ENCODE measurements at places on chromosomes 1 and 21.

- DNase-seq, result no peak
Observed at GRCh38 chr21:42474043-42474831, 21.8 kb downstream of the RSPH1 start.

DNA sequence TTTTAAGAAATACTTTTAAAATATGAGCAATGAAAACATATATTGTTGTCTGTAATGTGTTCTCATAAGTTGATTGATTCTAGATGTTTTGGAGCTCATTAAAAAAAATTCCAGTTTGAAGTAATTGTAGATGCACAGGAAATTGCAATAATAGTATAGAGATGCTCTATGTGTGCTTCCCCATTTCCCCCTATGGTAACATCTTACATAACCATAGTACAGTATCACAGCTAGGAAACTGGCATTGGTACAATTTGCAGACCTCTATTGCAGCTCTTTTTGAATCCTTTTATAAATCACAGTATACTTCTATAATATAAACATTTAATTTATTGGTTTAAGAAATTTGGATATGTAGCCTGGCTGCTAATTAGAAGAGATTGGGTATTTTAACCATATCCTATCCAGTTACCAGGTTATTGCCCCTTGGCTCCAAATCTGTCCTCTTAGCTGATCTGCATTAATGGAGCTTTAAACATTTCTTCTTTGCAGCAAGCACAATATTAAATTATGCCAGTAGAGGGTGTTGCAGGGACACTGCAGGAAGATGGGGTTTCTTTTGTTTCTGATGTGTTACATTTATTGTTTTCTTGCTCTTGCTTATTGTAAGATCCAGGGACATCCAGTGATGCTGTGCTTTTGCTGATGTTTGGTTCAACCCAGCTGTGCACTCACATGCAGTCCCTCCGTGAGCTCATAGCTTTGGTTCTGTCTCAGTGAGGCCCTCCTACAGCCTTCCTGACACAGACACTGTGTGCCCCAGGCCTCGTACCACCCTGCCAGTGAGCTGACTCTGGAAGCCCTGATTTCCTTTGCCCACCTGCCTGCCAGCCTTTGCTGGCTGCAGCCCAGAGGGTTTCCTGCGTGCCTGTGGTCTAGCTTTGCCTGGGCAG, 103.3 kb downstream of the RABGAP1L start:
- DNase-seq, result peak; percentile 36

DNA sequence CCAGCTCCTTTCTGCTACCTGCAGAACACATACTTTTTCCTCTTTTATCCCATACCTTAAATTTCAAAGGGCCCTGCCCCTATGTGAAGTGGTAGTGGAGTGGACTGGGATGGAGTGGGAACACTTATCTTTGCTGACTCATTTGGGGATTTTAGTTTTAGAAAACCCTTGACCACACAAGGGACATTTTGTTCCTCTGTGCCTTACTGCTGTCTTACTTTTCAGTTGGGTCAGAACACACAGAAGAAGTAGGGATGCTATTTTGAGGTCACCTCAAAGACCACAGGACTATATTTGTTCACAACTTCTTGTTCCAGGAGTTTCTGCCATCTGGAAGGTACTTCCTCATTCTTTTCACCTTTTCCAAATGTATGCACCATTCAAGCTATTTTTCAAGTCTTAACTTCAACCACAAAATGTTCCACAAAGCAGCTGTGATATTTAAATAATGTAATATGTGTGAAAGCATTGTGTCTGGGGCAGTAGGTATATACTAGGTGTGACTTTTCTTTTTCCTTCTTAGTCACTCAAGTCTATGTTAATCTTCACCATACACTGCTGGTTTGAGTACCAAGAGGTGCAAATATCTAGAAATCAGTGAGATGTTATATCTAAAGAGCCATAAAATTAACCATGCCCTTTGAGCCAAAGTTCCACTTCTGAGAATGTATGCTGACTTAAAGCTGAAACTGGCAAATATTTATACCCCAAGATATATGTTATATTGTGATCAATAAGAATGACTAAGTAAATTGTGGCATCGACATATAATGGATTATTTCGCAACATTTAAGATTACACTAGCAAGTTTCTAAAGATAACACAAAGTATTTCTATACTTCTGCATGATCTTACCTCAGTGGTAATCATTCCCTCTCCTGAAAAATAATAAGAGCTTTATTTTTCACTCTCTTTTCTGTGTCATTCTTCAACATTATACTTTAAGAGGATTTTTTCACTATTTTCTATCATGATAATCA, 308.5 kb downstream of the MRPL39 start:
- DNase-seq, result no peak

GRCh38 chr1:33149453-33150190, 32.2 kb downstream of the TRIM62 start:
- no peak for DNase-seq

GRCh38 chr1:3012456-3013291, 8.6 kb upstream of the ACTRT2 start:
- DNase-seq, result peak; percentile 24
